Ovary (tissue), 10 donors: ENCODE measurements at places on chromosomes 7 and 10. TPM values are rescaled to one million over a fixed set of nuclear protein-coding genes. Genes with fewer than 3 reads are reported as not detected.

GRCh38 chr10:44827431-44828006, 83.6 kb upstream of the TMEM72 start:
- DNase-seq: no peak

Gene CPVL
- 23.0 TPM for total RNA-seq

Gene HUS1
- total RNA-seq: 24.9 TPM

- DNase-seq: no peak
Observed at GRCh38 chr10:124198871-124199270, 105.5 kb upstream of the CHST15 start.

GRCh38 chr10:130396044-130396443, 259.9 kb downstream of the GLRX3 start:
- DNase-seq: no peak

DNA sequence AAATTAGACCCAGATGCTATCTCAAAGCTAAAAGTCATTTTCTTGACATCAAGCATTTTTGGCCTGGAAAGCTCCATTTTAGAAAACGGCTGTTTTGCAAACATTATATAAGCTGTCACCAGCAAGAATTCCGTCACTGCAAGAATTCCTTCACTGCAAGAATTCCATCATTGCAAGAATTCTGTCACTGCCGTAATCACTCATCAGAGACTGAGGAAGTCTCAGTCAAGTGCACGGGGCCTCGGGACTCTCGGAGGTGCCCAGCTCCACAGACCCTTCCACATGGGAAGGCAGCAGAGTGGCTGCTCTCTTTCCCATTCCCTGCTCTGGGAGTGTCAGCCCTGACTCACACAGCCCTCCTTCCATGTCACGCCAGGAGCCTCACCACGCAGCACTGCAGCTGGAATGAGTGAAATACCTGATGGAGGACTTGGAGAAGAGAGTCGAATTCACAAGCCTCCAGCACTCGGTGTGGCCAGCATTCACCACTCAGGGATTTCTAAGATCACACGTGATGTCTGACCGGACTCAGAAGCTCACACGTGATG, 168.3 kb downstream of the PTPRN2 start:
- DNase-seq: no peak

GRCh38 chr10:102796407-102797176, 40.6 kb downstream of the CYP17A1 start:
- peak; percentile 82 for DNase-seq
